ENCODE measurements at places on chromosomes 12 and 14.

- DNase-seq = no peak
Observed at GRCh38 chr14:29410581-29410980, 517.1 kb downstream of the PRKD1 start.

DNA sequence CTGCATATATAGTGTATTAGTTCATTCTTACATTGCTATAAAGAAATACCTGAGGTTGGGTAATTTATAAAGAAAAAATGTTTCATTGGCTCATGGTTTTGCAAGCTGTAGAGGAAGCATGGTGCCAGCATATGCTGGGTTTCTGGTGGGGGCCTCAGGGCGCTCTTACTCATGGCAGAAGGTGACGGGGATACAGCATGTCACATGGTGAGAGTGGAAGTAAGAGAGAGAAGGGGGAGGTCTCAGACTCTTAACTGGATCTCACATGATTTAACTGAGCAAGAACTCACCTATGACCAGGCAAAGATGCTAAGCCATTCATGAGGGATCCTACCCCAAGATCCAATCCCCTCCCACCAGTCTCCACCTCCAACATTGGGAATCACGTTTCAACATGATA is 15.9 kb upstream of the PAWR start:
- no peak for DNase-seq

DNA sequence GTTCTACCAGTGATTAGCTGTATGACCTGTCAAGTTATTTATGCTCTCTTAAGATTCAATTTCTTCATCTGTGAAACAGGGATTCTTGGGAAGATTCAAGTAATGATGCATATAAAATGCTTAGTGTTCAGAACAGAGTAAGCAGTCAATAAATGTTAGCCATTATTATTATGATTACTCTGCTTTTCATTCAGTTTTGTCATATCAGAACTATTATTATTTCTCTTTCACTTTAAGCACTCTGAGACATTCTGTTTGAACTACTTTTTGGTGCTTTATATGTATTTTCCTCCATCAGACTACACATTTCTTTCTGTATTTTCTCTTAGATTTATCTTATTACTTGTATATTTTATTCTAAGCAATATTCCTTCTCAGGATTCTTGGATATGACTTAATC is 81.2 kb downstream of the CFAP54 start:
- DNase-seq = no peak

DNA sequence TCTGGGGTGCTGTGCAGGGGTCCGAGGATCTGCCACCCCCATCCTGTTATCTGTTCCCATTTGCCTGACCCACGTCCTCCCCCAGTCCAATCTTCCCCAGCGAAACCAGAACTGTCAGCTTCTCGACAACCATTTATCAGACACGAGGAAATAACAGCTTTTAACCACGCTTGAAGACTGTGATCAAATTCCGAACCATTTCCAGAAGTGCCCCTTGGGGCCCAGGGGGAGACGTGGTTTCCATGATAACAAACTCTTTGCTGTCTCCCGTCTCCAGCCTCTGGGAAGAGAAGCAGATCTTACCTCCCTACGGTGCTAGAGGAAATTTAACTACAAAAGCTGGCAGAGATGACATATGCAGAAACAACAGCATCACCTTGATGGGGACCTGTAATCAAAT is 35.1 kb upstream of the SRRM4 start:
- no peak for DNase-seq

DNA sequence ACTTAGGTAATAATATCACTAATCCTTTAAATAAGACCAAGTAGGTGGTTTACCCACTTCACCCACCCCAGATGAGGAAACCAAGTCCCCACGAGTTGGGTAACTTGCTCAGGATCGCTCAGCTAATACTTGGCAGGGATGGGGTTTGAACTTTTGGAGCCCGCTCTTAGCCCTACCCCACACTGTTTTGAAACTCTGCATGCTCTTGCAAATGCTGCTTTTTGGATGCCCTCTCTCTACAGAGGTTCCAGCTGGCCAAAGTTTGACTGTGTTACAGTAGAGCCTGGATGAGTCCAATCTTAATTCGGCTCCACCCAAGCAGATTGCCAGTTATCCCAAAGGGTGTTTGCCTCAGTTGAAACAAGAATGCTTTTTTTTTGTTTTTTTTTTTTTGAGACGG is 6.8 kb downstream of the PLEKHG3 start:
- DNase-seq = no peak

- DNase-seq = no peak
Observed at GRCh38 chr12:71686658-71687025, 760 bp downstream of the TMEM19 start.

GRCh38 chr12:94149781-94150239 is 1.4 kb downstream of the PLXNC1 start:
- no peak for DNase-seq

GRCh38 chr12:124709722-124710687 is 142.6 kb upstream of the NCOR2 start:
- DNase-seq = no peak

- no peak for DNase-seq
Observed at GRCh38 chr12:57723630-57723962, 14.9 kb downstream of the AGAP2 start.

- no peak for DNase-seq
Observed at GRCh38 chr14:101118746-101119591, 215.4 kb upstream of the RTL1 start.

DNA sequence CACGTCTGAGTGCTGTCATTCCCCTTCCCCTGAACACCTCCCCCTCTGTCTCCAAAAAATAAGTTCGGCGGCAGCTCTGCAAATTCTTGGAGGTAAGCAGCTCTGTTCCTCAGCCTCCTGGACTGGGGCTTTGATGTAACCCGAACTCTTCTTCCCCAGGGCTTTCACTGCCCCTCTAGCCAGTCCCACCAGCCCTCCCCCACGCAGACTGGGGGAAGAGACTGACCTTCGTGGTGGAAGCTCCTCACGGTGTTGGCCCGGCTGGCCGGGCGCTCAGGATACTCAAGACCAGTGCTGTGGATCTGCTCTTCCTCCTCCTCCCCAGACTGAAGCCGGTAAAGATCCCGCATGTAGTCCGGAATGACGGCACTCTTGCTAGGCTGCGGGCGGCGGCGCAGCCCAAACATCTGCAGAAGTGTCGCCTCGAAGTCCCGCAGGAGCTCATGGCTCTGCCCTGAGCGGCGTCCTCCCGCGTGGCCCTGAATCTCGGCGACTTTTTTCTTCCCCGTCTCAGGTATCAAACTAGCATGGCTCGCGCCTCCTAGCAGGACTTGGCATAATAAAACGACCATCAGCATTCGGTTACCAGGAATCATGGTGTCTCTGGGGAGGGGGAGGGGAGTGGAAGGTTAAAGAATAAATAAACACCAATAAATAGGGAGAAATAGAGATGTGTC is 4.9 kb downstream of the BMP4 start:
- no peak for DNase-seq

DNA sequence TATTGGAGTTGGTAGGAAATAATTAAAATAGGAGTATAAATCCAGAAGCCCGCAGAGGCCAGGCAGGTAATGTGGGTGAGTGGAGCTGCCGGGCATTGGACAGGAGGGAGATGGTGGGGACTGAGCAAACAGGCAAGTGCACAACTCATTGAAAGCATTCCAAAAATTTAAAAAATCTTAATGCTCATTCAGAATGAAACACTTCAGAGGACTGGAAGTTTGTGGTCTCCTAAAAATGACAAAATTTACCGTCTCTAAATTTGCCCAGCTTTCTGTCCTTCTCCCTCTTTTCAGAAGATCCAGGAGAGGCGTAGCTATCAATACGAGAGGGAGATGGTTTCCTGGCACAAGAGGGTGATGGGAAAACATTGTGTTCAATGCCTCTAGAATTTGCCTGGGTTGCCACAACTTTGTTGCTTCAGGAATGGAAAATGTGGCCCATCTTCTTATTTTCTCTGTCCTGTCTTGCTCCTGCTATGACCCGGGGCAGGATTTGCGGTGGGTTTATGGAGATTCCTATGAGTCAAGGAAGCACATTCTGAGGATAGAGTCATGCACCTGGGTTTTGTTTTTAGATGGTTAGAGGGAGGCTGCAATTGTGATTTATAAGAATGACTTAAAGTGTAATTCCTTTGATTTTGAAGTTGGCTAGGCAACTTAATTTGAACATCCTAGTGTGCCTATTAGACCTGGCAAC is 72.2 kb downstream of the BORCS5 start:
- DNase-seq = no peak

GRCh38 chr12:45939759-45940158 is 50.6 kb downstream of the SCAF11 start:
- no peak for DNase-seq

DNA sequence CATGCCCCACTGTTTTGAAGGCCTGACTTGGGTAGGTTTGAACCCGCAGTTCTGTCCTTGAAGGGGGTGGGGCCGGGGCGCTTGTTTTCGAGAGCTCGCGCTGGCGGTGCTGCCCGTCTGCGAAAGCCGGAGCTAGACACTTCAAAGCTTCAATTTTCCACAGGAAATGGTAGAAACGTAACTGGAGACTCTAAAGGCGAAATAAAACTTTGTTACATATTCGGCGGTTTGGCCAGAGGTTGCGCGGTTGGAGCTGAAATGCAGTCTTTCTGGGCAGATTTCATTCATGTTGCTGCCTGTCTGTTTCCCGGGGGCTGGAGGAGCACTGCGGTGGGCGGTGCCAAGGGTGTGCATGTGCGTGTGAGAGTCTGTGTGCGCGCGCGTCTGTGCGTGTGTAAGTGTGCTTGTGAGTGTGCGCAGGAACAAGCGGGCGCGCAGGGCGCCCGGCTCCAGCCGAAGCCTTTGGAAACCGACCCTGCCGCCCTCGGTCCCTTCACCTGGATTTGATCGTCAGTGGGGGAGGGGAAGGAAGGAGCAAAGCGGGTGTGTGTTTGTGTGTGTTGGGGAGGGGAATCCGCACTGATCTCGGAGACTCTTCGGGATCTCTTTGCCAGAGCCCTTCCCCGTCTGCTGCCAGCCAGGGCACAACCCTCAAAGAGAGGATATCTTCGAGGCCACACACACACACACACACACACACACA is 227.7 kb upstream of the CRY1 start:
- DNase-seq = no peak

DNA sequence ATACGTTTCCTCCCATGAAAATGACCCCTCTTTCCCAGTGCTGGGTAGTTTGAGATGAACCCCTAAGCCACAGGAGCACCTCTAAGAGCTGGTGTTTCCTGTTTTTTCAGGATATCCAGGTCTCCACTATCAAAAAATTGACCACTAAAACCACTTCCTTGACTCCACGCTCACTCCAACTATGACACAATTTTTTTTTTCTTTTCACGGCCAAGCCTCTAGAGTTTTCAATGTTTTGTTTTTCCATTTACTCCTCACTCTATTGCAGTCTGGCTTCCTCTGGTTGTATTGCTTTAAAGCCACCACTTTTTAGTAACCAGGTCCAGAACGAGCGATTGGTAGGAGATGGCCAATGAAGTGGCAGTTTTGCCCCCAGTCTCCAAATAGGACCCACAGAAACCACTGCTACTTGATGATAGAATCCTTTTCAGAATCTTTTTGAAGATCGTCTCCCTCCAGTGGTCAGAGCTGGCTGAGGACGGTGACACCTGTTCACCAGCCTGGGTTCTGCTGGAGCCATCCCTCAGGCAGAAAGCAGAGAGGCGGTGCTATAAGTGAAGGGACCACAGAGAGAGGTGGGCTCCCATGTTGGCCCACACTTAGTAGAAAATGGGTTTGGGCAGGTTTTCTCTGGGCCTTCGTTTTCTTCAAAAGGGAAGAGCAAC is 454.4 kb downstream of the VRK1 start:
- DNase-seq = no peak

- DNase-seq = no peak
Observed at GRCh38 chr12:78680596-78680995, 184.0 kb upstream of the SYT1 start.

GRCh38 chr14:104558231-104559027 is 21.1 kb upstream of the C14orf180 start:
- no peak for DNase-seq

- no peak for DNase-seq
Observed at GRCh38 chr12:115348301-115348700, 664.3 kb upstream of the TBX3 start.

DNA sequence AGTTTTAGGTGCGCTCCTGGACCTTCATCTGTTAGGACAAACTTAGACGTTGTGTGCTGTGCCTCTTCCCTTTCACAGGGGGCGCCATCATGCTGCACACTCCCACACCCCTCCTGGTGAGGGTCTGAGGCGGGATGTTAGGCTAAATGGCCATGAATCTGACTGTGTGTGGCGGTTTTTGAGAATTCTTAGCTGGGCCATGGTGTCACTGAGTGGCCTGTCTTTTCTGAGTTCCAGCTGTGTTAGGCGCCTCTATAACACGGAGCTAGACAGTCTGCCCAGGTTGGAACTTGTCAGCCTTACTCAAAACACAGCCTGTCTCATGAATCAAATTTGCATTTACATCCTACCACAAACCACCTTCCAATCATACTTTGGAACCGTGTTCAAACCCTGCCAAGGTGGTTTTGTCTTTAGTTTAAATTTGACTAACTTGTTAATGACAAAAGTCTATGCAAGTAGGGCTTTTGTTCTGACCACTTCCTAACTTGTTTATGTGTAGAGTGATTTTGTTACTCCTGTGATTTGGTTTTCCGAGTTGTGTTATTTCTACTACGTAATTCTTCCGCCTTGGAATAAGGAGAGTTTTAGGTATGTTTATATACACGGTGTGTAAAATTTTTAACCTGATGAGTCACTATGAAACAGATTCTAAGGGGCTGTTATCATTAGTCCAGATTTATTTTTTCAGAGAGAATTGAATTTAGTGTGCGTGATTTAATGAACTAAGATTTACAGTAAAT is 19.6 kb downstream of the ACVR1B start:
- DNase-seq = no peak

GRCh38 chr12:66160704-66161103 is 9.1 kb downstream of the TMBIM4 start:
- DNase-seq = no peak

GRCh38 chr12:120961604-120962531 is 16.5 kb upstream of the HNF1A start:
- DNase-seq = no peak

DNA sequence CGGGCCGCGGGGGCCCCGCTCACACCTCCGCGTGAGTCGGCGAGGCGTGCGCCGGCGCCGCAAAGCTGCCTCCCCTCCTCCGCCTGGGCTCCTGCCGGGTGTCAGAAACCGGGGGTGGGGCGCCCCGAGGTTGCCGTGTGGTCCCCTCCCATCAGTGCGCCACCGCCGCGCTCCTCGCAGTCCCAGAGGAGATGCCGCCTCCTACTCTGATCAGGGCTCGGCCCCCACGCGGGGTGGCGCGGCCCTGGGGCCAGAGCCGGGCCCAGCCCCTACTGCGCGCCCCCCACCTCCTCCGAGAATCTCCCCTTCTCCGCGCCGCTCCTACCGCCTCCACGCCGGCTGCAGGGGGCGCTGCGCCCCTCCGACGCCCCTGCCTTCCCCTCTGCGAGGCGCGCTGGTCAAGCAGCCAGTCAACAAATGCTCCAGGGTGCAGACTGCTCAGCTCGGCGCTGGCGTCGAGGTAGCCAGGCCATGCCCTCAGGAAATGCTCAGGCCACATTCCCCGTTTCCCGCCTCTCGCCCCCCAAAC is 467 bp upstream of the JAG2 start:
- no peak for DNase-seq

- DNase-seq = no peak
Observed at GRCh38 chr12:78898416-78898815, 33.8 kb downstream of the SYT1 start.

- no peak for DNase-seq
Observed at GRCh38 chr14:76080471-76080870, 71.3 kb upstream of the GPATCH2L start.
